Smooth muscle cell of the brain vasculature (primary cell): ENCODE measurements at places on chromosomes 11 and 22.
A peak's percentile ranks its signal among the peaks of the same experiment; 100 is the strongest.

DNA sequence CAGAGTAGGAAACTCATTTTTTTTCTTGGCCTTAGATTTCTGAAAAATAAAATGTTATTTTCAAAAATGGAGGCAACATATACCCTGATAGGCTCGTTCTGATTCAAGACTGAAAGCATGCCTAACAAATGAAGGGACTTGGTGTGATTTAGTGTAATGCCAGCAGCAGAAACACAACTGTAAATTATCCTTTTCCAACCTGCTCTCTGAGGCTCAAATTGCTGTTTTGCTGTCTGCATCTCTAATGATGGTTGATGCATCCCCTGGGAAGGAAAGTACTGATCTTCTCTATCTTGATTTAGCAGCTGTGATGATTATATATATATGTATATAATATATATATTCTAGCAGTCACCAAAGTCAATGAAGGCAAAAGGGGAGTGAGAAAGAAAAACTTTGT, 537.2 kb upstream of the API5 start:
- no peak for DNase-seq

DNA sequence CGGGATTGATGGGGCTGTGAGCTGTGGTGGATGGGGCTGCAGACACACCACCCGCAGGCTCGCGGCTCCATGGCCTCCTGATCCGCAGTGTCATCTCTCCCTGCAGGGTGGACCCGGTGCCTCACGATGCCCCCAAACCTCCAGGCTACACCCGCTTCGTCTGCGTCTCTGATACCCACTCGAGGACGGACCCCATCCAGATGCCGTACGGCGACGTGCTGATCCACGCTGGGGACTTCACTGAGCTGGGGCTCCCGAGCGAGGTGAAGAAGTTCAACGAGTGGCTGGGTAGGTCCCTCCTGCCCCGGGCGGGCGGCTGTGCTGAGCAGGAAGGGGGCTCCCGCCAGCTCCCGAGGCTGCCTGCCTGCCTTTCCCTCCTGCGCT, 23.1 kb downstream of the MPPED1 start:
- DNase-seq = no peak

- DNase-seq = no peak
These were observed 7.9 kb upstream of the CTSC start for GRCh38 chr11:88345408-88345807.

DNA sequence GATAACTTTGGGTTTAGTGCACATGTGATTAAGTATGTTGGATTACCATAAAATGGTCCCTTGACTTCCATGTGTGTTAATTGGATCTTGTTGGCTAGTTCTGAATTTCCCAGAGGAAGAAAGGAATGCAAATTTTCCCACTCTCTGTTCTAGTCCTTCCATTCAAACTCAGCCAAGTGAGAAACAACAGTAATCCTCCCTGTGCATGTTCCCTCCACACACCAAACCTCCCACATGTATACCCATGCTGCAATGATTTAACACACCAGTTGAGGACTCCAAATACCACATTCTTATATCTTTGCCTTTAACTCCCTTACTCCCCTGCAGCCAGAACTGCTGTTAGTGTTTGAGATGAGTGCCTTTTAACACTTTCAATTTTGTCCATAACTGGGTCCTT, 1158.9 kb downstream of the DLG2 start:
- no peak for DNase-seq

- DNase-seq = no peak
These were observed at the start of gene C1QTNF6 for GRCh38 chr22:37187891-37188761. TSS of gene C1QTNF6 (minus strand) at chr22:37188247. CDS start at chr22:37188213, 34 bp downstream.

GRCh38 chr22:19863571-19863970, 8.9 kb upstream of the GNB1L start:
- DNase-seq = no peak

DNA sequence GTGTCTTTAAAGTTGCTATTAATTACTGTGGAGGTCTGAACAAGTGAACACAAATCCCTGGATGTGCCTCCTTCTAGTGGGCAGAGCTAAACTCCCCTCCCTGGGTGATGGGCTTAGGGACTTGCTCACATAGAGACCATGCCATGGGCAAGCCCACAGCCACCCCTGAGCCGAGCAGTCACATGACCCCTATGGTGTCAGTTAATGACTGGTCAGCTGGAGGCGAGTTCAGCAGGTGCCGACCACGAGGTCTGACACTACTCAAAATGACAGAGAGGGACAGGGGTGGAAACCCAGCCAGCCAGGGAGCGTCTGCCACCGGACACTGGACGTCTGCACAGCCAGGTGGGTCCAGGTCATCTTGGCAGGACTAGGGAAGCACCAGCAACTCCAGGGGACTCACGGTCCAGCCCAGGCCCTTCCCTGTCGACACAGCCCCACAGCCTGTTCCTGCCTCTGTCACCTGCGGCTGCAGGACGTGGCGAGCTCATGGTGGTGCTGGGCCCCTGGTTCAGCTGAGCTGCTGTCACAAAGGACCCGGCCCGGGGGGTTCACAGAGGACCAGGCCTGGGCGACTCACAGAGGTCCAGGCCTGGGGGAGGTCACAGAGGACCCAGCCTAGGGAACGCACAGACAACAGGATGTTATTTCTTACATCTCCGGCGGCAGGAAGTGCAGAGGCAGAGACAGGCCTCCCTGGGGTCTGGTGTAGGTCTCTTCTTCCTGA, 135.0 kb downstream of the BRD1 start:
- no peak for DNase-seq

GRCh38 chr11:80188076-80188627, 747.3 kb upstream of the TENM4 start:
- no peak for DNase-seq

- DNase-seq = peak; percentile 17
These were observed 75.1 kb downstream of the INSC start for GRCh38 chr11:15189641-15190365.

- DNase-seq = no peak
These were observed 24.0 kb downstream of the TRIM66 start for GRCh38 chr11:8658321-8659057.

GRCh38 chr11:2862395-2863275, 22.9 kb downstream of the CDKN1C start:
- DNase-seq = no peak

DNA sequence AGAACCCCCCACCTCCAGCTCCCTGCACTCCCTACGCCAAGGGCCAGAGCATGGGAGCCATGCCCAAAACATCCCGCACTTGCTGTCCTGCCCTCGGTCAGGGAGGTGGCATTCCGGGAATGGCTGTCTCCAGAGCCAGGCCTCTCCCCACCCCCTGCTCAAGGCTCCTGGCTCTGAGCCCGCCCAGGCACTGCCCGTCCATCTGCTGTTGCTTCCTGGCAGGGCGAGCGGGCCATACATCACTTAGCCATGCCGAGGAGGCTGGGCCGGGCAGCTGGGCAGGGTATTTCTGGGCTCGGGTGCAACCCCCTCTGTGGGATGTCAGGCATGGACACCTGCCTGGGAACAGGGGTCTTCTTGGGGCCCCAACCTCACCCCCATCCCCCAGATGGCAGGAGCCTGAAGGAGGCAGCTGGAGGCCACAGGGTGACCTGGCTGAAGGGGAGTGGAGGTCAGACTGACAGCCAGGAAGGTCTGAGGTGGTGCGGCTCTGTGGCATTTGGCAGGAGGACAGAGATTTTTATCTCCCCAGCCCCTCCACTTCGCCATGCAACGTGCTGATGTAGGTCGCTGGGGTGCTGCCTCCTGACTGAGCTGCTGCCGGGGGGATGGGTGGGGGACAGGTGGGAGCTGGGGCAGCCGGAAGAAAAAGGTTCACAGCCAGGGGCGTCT, 8.7 kb upstream of the CABP7 start:
- no peak for DNase-seq

GRCh38 chr11:72740060-72740424, 12.2 kb downstream of the ARAP1 start:
- no peak for DNase-seq

- no peak for DNase-seq
These were observed 54.2 kb upstream of the AMPD3 start for GRCh38 chr11:10400856-10401255.

DNA sequence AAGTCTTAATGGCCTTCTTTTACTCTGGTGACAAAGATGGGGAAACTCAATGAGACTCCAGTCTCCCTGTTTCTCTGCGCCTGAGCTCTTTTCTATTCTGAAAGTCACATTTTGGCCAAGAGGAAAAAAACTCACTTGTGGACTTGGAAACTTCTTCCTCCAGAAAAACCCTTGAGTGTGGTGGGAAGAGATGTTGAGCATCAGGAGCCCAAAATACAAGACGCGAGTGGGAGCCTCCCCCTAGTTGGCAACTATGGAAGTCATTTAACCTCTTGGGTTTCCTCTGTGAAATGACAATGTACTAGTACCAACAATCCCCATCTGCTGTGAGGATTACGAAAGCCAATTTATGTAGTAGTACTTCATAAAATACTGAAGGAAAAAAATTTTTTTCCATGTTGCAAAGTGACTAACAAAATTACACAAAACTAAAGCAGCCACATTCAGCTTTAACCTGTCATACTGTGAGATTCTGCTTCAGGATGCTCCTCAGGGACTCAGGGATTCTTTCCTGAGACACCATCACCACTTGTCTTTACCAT, 524 bp upstream of the SLC25A17 start:
- no peak for DNase-seq

GRCh38 chr11:72793076-72793424, 797 bp downstream of the STARD10 start:
- DNase-seq = no peak

DNA sequence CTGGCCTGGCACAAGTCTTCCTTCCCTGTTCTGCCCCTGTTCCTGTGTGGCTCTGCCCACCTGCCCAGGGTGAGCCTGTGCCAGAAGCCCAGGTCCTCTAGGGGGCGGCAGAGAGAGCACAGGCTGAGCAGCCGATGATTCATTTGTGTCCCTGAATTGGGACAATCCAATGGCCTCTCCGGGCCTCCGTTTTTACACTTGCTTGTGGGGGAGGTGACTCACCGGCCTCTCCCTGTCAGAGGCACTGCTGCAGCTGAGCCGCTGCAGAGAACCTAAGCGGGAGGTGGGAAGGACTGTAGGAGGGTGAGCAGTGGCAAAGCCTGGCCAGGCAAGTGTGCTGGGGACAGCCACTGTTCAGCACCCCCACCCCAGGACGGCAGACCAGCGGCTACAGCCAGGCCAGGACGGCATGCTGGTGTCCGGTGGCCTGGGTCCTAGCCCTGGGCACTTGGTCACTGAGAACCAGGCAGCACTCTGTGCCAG, 65.2 kb upstream of the LMO1 start:
- DNase-seq = peak; percentile 31

GRCh38 chr11:67356864-67357561, 3.7 kb upstream of the POLD4 start:
- no peak for DNase-seq
